ENCODE measurements at places on chromosomes 12 and 14.

DNA sequence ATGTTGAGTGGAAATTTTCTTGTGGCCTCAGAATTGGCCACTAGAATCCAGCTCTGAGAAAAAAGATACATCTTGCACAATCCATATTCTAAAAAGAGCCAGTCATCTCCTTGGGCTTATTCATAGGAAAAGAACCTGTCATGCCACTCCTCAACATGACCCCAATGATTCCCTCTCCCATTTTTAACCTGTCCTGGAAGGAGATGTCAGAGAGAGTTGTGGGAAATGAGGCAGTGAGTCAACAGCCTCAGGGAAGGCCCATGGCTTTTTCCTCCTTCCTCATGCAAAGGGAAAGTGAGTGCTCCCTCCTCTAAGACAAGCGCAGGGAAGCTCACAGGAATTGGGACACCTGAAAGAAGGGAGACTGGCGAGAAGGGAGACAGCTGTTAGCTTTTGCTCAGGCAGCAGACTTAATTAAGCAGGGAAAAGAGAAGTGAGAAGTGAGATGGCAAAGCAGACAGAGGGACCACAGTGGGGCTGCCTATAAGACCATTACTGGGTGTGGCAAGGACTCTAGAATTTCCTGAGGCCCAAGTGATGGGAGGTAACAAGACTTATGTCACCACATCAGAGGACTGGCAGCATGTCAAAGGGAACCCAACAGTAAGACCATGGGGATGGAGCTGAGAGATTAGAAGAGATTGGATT lies 10.2 kb upstream of the DHRS7 start:
- no peak for DNase-seq

DNA sequence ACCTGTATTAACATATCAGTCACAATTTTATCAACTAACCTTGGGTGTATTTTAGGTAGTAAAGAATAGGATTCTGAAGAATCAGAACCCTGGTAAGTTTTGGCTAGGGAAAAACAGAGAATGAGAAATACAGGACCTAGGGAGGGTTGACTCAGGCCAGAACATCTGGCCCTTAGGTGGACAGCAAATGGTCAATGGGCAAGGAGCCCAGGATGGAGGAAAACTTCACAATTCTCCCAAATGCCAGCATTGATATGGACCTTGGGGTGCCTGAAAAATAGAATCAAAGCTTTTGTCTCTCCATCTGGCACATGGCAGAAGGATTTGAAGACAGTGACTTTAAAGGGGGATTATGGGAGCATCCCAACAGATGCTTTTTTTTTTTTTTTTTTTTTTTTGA lies 32.7 kb upstream of the PRPF39 start:
- no peak for DNase-seq

GRCh38 chr14:34568803-34569202 lies 29.3 kb upstream of the EAPP start:
- DNase-seq: no peak

DNA sequence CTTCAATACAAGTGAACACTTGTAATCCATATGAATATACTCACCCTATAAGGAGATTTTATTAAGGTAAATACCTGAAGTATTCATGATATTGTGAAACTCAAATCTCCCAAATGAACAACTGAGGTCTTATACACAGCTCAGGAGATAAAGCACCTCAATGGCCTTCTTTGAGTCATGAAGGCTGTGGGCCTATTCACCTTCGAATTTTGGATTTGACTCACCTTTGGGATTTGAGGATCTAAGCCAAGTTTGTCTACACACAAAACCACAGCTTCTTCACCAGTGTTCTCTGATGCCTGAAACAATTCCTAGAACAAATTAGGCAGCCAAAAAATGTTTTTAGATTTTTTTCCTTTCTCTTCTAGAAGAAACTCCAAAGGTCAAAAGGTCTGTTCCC lies 194.1 kb downstream of the NUAK1 start:
- no peak for DNase-seq

Measured in stimulated activated CD8-positive, alpha-beta memory T cell treated with anti-CD3 and anti-CD28 coated beads, Interleukin-15, amount 100 ng/mL, for 48 hours (primary cell).